ENCODE measurements at places on chromosomes 2 and 18.

DNA sequence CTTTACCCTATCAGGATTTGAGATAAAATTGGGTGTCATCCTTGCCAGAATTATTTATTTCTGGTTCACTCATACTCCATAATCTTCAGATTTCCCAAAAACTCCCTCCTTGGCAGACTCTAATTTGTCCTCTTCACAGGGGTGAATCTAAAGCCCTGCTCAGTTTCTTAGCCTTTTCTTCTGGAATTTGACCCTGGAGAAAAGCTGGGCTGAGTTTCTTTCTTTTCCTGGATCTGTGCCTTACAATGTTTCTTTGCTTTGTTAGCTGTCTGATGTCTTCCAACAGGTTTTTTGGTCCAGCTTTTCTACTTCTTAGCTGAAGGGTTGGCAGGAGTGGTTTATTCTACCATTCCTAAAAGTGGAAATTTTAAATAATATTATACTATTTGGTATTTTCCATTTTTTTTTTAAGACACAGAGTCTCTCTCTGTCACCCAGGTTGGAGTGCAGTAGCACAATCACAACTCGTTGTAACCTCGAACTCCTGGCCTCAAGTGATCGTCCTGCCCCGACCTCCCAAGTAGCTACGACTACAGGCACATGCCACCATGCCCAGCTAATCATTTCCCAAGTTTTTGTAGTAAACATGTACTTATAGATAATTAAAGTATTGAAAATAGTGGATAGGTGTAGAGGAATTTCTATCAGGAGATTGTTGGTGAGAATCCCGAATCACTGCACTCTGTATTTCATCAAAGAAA, 138.4 kb upstream of the TWIST2 start:
- no peak for DNase-seq

GRCh38 chr2:11554399-11554716, 20.5 kb downstream of the GREB1 start:
- no peak for DNase-seq

DNA sequence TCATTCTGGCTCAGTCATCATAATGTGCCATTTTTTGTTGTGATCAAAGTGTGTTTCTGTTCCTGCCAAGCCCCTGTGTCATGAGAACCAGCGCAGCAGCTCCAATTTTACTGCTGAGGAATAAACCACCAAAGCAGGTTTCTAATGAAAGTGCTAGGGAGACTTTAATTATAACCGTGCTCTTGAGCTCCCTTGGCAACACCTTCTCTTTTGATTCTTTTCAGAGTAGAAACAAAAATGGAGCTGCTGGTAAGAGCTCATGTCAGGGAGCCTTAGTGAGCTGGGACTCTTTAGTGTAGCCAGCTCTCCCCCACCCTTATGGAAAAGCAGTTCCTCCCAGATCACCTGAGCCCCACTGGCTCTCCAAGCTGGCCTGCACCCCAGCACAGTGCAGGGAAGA, 74.3 kb downstream of the LYPD1 start:
- no peak for DNase-seq

- DNase-seq: no peak
Observed at GRCh38 chr2:6089474-6089873, 397.3 kb downstream of the SOX11 start.

- DNase-seq: peak; percentile 22
Observed at GRCh38 chr2:152730591-152731333, 12.3 kb downstream of the ARL6IP6 start.

DNA sequence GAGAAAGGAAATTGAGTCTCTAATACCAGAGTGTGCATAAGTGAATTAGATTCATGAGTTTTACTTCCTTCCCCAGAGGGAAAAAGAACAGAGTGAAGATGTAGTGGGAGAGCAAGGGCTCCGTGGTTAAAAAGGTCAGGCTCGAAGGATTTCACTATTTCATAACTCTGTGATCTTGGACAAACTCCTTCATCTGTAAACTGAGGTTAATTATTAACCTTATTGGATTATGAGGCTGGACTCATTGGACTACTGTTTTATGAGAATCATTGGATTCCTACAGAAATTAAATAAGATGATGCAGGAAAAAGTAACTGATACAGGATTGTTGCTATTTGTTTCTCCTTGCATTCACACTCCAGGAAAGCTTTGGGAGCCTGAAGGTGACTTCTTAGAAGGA, 45.0 kb downstream of the SRD5A2 start:
- DNase-seq: no peak

DNA sequence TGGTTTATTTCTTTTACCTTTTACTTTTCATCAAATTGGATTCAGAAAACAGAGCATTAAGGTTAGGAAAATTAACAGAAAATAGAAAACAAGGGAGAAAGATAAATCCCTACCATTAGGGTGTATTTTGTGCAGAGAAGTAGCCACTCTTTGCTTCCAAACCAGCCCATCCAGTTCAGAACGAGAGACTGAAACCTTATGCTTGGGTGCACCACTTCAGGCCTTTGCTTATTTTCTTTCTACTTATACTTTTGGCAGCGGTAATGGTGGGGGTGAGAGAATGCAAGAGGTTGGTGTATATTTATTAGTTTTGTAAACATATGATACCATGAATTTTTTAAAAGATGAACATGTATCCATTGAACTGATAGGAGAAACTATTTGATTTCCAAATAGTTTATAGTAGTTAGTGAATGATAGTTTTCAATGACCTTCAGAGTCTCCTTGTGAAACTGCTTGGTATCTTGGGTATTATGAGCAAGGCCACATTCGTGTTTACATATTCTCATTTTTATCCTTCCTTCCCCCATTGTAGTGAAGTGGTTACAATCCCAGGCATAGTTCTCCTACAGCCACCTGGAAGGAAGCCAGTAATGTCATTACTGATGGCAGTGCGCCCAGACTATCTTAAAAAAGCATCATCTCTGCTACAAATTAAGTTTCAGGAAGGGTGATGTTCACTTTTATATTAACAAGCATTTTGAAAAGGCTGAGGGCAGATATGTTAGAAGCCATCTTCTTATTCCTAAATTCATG, 60.8 kb downstream of the MFSD6 start:
- no peak for DNase-seq

DNA sequence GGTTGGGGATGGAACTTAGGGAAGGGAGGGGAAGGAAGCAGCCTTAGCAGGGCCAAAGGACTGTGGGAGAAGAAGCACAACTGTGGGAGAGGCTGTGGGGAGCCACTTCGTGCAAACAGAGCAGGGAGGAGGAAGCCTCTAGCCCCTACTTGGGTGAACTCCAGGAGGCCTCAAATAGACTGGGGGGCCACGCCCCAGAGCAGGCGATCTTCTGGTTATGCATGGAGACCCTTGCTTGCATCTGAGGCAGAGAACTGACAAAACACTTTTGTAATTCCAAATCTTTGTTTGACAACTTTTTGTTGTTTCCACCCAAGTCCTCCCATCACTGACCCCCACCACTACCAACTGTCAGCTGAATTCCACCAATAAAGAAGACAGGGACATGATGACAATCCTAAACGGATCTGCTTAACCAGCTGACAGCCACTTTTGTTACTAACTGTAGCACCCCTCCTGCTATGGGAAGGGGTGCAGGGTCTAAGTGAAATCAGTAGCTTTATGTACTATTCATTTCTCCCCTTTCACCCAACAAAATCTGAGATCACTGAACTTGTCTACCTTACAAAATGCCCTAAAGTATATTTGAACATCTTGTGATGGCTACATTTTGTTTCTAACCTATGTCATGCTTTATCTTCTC, 80.5 kb upstream of the CPO start:
- DNase-seq: no peak

DNA sequence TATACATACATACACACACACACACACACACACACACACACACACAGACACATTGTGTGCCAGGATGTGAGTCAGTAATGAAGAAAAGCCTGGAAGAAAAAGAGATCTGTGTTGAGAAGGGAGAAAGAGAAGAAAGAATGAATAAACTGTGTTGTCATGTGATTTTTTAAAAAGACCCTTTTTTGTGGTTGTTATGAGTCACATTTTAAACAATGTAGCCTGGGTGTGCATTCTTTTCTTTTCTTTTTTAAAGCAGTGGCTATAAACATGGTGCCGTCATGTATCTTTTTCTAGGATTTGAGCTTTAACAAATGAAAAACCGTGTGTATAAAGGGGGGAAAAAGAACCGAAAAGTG, 87.2 kb downstream of the NRP2 start:
- no peak for DNase-seq

DNA sequence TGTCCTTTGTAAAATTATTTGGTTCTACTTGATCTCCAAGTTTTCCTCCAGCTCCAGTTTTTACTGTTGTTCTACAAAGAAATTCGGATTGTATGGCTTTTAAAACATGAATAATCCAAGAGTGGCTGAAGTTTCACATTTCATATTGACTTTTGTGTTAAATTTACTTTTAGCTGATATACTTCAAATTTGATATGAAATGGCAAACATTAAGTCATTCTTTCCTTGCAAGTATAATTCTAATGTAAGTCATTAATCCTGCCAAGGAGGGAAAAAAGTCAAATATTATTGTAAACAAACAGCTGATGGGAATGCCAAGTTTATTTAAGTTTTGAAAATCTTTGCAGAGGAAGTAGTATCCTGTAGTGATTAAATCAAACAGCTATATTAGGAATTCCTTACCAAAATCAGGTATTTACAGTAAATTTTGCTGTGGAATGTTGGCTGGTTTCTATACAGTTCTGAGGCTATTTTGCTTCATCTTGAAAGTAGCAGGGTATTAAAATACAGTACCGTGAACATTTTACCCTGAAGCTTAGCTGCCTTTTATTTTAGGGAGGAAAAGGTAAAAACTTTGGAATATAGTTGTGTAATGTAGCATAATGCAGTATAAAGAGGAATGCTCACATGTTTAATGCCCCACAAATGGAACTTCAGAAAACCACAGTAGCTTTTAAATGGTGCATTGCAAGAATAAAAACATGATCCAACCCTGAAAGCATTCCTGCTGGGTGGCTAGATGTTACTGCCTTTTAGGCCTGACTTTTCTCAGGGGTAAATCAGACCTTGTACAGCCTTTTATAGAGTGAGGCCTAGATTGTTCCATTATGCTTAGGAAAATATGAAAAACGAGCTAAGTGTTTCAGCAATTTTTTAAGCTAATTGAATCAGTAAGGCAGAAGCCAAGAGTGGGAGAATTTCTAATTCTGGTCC, 62.7 kb upstream of the NT5C1B start:
- DNase-seq: no peak

GRCh38 chr2:97712693-97713295, 582 bp upstream of the ZAP70 start:
- DNase-seq: no peak

- DNase-seq: no peak
Observed at GRCh38 chr2:113886479-113887008, 3.3 kb upstream of the ACTR3 start.

DNA sequence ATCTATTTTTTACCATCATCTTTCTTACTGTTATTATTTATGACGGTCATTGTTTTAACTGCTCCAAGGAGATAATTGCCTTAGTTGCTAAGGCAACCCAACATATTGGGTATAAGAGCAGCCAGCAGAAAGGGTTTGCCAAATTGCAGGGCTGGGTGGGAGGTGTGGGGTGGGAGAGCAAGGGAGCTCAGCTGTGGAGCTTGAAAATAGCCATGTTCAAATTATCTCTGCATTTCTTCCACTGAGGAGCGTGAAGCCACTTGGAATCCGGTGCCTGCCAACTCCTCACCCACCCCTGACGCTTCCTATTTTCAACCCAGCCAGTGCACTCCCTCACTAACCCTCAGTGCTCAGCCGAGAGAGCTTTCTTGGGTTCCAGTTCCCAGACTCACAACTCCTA, 60.8 kb downstream of the SETBP1 start:
- DNase-seq: no peak

GRCh38 chr2:27627963-27628766, 647 bp downstream of the CCDC121 start:
- no peak for DNase-seq

DNA sequence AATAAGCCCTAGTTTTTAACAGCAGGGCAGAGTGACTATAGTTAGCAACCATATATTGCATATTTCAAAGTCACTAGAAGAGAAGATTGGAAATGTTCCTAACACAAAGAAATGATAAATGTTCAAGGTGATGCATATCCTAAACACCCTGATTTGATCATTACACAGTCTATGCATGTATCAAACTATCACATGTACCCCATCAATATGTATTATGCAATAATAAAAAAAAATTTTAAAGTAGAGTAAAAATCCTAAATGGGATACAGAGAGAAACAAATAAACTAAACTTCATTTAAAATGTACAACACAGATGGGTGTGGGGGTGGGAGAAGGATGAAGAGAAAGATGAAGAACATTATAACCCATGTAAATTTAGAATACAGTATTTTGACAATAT, 93.9 kb downstream of the TMEM131 start:
- no peak for DNase-seq

DNA sequence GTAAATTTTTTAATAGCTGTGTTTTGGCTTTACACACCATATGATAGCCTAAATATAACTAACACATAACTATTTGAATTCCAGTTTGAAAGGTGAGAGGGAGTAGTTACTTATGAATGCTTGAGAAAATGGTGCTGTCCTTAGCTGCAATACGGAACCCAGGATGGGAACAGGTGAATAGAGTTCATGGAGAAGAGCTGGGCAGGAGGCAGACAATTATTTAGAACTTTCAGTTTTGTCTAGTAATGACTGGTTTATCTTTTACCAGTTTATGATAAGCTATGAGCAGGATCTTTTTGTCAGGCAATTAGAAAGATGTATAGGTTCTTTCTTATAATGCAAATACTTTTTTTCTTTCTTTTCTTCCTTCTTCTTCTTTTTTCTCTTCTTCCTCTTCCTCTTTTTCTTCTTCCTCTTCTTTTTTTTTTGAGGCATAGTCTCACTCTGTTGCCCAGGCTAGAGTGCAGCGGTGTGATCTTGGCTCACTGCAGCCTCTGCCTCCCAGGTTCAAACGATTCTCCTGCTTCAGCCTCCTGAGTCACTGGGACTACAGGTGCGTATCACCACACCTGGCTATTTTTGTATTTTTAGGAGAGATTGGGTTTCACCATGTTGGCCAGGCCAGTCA, 25.9 kb downstream of the UBR3 start:
- DNase-seq: no peak

GRCh38 chr2:85504778-85505261, 34.1 kb upstream of the MAT2A start:
- no peak for DNase-seq

GRCh38 chr2:159903443-159904126, 105.6 kb upstream of the CD302 start:
- DNase-seq: peak; percentile 39

DNA sequence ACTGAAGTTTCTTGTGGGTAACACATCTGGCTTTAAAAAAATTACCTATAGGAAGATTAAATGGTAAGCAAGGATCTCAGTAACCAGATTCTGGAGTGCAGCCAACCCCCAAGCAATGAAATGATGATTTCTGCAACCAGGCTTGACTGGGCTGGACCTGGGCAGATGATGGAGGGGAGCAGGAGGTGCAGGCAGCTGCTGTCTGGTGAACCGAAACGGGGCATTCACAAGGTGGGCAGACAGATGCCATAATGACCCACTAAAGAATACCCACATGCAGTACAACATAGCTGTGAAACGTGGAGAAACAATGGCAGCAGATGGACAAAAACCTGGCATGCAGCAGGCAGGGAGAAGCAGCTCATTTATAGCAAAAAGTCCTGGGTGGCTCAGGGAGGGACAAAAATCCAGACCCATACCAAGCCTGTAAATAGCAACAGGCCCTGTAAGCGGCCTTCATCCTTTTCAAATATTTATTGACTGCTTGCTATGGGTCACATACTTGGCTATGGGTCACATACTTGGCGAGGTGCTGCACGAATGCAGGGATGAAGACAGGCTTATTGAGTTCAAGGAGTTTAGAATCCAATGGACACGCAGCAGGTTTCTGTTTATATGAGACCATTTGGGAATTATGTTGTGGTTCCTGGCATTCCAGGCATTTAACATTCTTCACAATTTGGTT, 244.7 kb downstream of the HRH4 start:
- DNase-seq: no peak

- no peak for DNase-seq
Observed at GRCh38 chr2:188952901-188953300, 21.3 kb upstream of the COL3A1 start.
